ENCODE measurements at places on chromosomes 16 and 17.

DNA sequence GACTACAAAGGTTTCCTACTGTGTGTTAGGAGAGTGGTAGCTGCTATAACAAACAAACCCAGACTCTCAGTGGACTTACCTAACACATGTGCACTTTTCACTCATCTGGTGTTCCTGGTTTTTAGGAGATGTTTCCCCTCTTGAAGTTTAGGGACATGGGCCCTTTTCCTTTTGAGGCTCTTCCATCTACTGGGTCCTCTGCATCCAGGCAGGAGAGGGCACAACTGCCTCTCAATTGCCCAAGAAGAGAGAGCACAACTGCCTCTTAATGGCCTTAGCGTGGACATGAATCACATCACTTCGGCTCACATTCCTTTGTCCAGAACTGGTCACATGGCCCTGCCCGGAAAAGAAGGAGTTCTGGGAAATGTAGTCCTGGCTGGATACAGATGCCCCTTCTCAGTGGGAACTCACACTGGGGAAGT lies 9.8 kb upstream of the TNRC6C start:
- no peak for DNase-seq

DNA sequence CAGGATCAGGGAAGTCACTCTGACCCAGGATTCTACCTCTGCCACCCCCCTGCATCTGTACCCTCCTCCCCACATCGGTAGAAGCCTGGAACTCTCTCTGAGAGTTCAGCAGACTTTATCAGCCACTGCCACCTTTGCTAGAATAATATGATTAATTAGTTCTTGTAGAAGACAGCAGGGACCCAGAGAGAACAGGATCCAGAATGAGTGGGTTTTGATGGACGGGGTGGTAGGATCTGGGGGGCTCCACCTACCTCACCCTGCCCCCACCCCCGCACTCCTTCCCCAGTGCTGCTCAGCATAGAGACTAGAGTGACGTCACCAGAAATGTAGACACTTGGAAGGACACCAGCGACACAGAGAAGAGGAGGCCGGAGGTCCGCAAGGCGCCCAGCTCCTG lies 33.5 kb downstream of the ABCC6 start:
- DNase-seq: no peak

GRCh38 chr16:24986512-24987303 lies 28.5 kb downstream of the ARHGAP17 start:
- DNase-seq: no peak

- DNase-seq: no peak
These were observed 267.1 kb downstream of the C16orf95 start for GRCh38 chr16:87050142-87050541.

GRCh38 chr16:50688083-50688482 lies 5.3 kb upstream of the NOD2 start:
- no peak for DNase-seq

DNA sequence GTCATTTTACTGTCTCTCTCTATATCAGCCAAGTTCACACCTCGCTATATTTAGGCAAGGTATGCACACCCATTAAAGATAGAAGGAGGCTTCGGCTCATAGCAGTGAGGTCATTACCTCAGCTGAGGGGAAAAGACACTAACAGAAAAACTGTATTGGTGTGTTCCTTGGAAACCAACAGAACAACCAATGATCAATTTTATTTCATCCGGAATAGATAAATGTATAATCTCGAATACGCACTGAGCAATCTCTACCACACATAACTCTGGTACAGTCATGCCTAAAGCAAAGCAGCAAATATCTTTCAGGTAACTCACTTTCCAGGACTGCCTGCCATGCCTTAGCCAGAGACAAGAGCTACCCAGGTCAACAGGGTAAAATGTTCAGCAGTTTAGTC lies 109.9 kb upstream of the CORO6 start:
- no peak for DNase-seq

- no peak for DNase-seq
These were observed 30.9 kb upstream of the SEC14L1 start for GRCh38 chr17:77109764-77110359.

DNA sequence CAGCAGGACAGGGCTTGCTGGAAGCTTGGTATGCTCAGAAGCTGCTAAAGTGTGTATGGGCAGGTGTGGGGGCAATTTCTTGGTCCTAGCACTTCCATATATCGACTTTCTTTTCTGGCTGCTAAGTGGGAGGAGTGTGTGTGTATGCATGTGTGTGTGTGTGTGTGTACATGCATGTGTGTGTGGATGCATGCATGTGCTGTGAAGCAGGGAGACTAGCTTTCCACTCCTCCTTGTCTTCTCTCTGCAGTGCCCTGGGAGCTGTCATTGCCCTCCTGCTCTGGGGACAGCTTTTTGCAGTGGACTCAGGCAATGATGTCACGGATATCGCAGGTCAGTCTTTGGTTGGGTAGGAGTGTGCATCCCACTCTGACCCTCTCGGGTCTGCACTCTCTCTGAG lies 1.6 kb downstream of the HP start:
- DNase-seq: no peak

DNA sequence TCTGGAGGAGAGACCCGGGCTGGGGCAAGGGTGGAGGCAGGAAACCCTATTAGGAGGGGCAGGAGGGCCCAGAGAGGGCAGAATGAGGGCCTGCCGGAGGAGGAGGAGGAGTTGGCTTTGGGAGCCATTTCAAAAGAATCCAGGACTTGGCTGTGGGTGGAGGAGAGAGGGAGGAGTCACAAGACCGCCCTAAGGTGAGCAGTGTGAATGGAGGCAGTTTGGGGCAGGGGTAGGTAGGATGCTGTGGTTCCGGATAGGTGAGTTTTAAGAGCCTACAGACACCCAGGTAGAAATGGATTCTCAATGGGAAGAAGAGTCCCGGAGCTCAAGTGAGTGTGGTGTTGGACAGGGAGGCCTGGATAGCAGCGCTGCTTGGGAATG lies 80.3 kb downstream of the ARHGAP23 start:
- DNase-seq: no peak

Measured in stimulated activated CD8-positive, alpha-beta memory T cell treated with anti-CD3 and anti-CD28 coated beads, Interleukin-7, amount 100 ng/mL, for 1 hour (primary cell).